ENCODE measurements at places on chromosomes 7 and 10. TPM values are rescaled to one million over a fixed set of nuclear protein-coding genes. Genes with fewer than 3 reads are reported as not detected.

Gene NPFFR1
- total RNA-seq, result not detected

Gene EIF5AL1
- total RNA-seq, result 2.3 TPM

Gene ELFN1
- total RNA-seq, result 0.37 TPM

Gene DPP6
- not detected for total RNA-seq

Gene CLCN1
- not detected for total RNA-seq

Gene CYP26C1
- not detected for total RNA-seq

Gene WNT8B
- not detected for total RNA-seq

Gene CPA1
- total RNA-seq, result not detected

Gene R3HCC1L
- total RNA-seq, result 13.6 TPM

Gene SPDYE11
- not detected for total RNA-seq

Gene TMEM196
- not detected for total RNA-seq

Gene TMEM130
- 0.31 TPM for total RNA-seq
